Stomach (tissue), 19 donors: ENCODE measurements at places on chromosomes 5 and 9.

DNA sequence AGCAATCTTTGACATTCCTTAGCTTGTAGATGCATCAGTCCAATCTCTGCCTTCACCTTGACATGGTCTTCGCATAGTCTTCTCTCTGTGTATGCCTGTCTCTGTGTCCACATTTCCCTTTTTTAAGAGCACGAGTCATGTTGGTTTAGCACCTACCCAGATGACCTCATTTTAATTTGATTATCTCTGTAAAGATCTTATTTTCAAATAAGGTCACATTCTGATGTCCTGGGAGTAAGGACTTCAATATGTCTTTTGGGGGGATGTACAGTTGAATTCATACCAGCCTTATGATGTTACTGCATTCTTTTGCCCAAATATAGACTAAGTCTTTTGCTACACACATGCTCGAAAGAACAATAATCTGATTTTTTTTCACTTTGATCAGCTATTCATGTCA is 6.9 kb downstream of the KCTD16 start:
- H3K27me3 ChIP-seq, result no peaks in the 10 kb centered on the region
- no peak for DNase-seq
- no peak overlapping the region for H3K27ac ChIP-seq
- no peak overlapping the region for H3K4me3 ChIP-seq

GRCh38 chr5:10064546-10065195 is 185.0 kb downstream of the ATPSCKMT start:
- no peak for DNase-seq
- H3K27me3 ChIP-seq, result no peaks in the 10 kb centered on the region
- H3K4me3 ChIP-seq, result no peak overlapping the region
- no peak overlapping the region for H3K27ac ChIP-seq
- H3K36me3 ChIP-seq, result no peaks in the 10 kb centered on the region
- no peaks in the 10 kb centered on the region for H3K4me1 ChIP-seq

- H3K27ac ChIP-seq, result no peak overlapping the region
- H3K4me3 ChIP-seq, result no peak overlapping the region
- no peaks in the 10 kb centered on the region for H3K27me3 ChIP-seq
- H3K36me3 ChIP-seq, result no peaks in the 10 kb centered on the region
- DNase-seq, result no peak
- no peaks in the 10 kb centered on the region for H3K4me1 ChIP-seq
Observed at GRCh38 chr9:12915366-12915954, 140.6 kb downstream of the LURAP1L start.

GRCh38 chr5:34582371-34582770 is 73.8 kb upstream of the RAI14 start:
- peak; percentile 26 for DNase-seq
- peaks cover 11% of the 10 kb centered on the region for H3K4me1 ChIP-seq
- no peak overlapping the region for H3K27ac ChIP-seq
- H3K4me3 ChIP-seq, result no peak overlapping the region
- H3K27me3 ChIP-seq, result no peaks in the 10 kb centered on the region

DNA sequence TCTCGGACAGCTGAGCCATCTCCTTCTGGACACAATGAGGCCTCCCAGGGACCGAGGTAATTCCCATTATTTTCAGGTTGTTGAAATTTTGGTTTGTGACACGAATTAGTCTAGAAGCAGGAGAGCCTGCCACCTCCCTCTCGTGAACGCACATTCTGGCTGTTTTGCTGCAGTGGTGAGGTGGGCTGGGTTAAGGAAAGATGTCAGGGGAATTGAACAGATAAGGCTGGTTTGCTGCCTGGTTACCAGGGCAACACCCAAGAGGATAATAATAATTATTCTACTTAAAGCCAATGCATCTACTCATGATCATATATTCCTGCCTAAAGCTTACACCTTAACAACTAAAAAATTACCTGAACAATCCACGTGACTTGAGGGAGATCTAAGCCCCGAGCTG is 38.1 kb downstream of the DDX31 start:
- no peaks in the 10 kb centered on the region for H3K4me1 ChIP-seq
- DNase-seq, result no peak
- H3K36me3 ChIP-seq, result peaks cover 64% of the 10 kb centered on the region
- no peak overlapping the region for H3K4me3 ChIP-seq
- H3K27me3 ChIP-seq, result no peaks in the 10 kb centered on the region

DNA sequence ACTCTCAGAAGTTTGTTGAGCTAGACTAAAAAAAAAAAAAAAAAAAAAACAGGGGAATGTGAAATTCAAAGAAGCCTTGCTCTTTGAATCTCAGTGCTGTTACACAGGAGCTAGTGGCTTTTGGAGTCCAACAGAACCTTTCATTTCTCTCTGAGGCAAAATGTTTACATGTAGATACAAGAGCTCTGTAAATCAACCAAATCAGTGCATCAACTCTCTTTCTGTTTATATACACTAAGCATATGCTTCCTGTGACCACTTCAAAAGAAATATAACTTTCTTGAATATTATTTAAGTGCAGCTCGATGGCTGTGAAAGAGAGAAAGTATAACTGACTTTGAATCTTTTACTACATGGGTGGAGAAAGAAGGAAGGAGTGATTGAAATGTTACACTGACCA is 115.3 kb upstream of the ITGA1 start:
- no peaks in the 10 kb centered on the region for H3K4me1 ChIP-seq
- no peak for DNase-seq
- H3K4me3 ChIP-seq, result no peak overlapping the region
